Peyer's patch (tissue), 4 donors: ENCODE measurements at places on chromosomes 12 and 14. TPM values are rescaled to one million over a fixed set of nuclear protein-coding genes. Genes with fewer than 3 reads are reported as not detected.

GRCh38 chr12:68367903-68368302 is 35.7 kb upstream of the MDM1 start:
- no peak for DNase-seq

DNA sequence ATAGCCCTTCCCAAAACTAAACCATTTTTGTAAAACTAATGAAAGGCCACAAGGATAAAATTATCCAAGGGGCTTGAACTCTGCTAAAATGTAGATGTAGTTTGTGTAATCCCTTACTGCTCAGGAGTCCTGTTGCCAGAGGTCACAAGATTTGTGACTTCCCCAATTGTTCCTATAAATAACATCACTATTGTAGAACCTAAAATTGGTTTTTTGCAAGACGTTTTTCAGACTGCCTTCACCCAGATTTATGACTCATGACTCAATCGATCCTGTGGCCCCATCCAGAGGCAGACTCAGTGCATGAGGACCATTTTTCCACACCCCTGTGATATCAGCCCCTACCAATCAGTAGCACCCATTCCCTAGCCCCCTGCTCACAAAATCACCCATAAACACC is 61.5 kb upstream of the RASSF8 start:
- no peak for DNase-seq

- DNase-seq = no peak
Observed at GRCh38 chr12:51953089-51953488, 1.6 kb downstream of the ACVR1B start.

DNA sequence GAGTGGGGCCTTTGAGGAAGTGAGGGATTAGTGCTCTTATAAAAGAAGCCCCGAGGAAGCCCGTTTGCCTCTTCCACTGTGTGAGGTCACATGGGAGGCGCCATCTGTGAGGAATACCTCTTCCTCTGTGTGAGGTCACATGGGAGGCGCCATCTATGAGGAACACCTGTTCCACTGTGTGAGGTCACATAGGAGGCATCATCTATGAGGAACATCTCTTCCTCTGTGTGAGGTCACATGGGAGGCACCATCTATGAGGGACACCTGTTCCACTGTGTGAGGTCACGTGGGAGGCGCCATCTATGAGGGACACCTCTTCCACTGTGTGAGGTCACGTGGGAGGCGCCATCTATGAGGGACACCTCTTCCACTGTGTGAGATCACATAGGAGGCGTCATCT is 69.7 kb downstream of the SLC24A4 start:
- DNase-seq = no peak

DNA sequence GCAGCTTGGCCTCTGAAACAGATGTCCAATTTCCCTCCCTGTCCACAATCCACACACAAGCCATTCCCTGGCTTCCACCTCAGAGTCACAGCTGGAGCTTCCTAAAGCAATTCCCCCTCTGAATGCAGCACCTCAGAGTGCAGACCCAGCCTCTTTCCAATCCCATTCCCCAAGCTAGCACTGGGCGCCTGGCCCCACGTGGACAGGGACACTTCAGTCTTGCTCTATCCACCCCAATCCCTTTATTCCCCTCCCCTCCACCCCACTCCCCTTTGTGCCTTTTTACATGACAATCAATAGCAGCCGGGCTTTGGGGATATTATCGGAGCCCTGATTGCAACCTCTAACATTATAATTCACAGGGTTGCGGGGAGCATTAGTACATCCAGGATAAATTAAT is 292.6 kb downstream of the TTC8 start:
- no peak for DNase-seq

GRCh38 chr12:104578453-104578852 is 121.7 kb downstream of the CHST11 start:
- no peak for DNase-seq

GRCh38 chr12:53308276-53308675 is 8.8 kb downstream of the MYG1 start:
- DNase-seq = no peak

DNA sequence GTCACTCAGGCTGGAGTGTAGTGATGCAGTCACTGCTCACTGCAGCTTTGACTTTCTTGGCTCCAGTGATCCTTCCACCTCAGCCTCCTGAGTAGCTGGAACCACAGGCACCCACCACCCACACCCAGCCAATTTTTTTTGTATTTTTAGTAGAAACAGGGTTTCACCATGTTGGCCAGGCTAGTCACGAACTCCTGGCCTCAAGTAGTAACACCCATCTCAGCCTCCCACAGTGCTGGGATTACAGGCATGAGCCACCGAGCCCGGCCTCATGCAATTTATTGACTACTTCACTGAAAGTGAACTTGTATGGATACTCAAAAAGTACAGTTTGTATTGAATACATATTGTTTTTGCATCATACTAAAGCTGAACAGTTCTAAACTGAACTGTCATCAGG is 9.1 kb downstream of the PSEN1 start:
- DNase-seq = no peak

- no peak for DNase-seq
Observed at GRCh38 chr12:130288206-130288605, 49.5 kb upstream of the PIWIL1 start.

DNA sequence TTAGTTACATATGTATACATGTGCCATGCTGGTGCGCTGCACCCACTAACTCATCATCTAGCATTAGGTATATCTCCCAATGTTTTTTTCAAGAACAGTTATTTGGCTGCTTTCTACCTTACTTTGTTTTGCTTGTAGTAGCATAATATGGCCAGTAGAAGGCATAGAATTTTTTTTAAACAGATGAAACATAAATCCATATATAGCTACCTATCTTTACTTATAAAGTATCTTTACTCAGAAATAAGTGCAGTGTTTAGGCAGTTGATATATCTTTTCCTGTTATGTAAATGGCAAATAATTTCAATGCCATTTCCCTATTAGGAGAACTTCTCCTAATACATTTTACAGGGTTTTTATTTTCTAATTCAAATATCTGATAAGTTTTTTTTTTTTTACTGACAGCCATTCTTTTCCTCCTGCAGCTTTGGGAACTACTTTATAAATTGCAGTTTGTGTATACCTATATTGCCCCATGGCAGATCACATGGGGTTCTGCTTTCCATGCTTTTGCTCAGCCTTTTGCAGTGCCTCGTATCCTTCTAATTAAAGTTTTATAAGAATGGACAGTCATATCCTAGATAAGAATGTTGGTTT is 143.1 kb downstream of the PCNX1 start:
- no peak for DNase-seq

- DNase-seq = no peak
Observed at GRCh38 chr12:9345171-9345570, 137.0 kb upstream of the PZP start.

DNA sequence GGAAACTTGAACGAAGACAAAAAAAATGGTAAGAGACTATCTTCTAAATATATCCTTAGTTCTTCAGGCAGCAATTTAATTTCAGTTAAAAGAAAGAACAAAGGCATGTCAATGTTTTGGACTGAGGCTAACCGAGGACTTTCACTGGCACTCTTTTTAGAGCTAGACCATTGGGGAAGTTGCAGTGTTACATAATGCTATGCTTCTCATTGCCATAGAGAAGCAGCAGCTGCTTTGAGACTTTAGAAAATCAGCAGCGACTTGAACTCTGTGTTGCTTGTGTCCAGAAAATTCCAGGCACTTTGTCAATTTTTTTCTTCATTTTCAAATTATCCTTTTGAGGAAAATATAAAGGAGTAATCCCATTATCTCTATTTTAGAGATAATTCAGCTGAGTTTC is 964.2 kb downstream of the NRXN3 start:
- DNase-seq = no peak

DNA sequence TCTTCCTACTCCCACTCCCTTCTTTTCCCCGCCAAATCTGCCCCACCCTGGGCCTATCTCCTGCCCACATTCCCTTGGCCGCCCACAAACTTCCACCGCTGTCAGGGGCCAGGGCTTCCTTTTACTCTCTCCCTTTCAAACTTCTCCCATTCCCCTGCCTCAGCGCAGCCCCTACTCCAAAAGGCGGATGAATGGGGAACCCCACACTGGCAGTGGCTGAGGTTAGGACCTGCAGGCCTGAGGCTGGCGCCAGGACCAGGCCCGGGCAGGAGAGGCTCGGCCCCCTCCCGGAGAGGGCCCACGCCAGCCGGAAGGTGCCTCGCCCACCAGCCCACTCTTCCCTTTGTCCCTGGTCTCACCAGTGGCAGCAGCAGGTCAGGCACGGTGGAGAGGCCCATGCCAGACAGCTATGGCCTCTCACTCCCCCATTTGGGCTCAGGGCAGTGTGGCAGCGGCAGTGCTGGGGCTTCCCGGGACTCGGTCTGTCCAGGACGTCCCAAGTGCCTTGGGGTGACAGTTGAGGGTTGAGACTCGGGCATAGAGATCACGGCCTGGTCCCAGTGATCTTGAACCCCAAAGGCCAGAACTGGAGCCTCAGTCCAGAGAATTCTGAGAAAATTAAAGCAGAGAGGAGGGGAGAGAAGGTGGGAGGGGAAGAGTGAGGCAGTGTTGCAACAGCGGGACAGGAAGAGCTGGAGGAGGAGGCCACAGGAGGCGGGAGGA is at the start of gene TNFRSF1A:
TNFRSF1A (minus strand) TSS at position 660 of the 723 bp plus-strand sequence; CDS start at position 398, 262 bp downstream.
- peak; percentile 85 for DNase-seq

DNA sequence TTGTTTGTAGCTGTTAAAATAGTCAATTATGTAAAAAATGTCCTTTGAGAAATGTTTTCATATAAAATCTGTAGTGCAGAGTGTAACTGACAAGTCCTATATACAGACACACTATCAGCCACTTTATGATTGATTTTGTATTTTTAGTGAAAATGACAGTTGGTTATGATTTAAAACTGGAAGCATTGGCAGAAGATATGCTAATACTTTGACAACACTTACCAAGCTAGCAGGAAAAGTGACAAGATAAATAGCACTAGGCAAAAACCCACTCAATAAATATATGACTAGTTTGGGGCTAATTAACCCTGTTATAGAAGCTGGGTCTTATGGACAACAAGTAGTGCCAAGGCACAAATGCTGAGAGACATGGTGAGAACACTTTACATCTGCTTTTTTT is 772.9 kb upstream of the NOVA1 start:
- no peak for DNase-seq

GRCh38 chr12:128069359-128069997 is 197.5 kb upstream of the TMEM132C start:
- peak; percentile 74 for DNase-seq

- no peak for DNase-seq
Observed at GRCh38 chr12:85385406-85385805, 105.4 kb downstream of the ALX1 start.

Gene CCDC177
- total RNA-seq = not detected

Gene CCDC197
- total RNA-seq = not detected

Gene GLT1D1
- not detected for total RNA-seq

Gene IKZF4
- total RNA-seq = 2.8 TPM

Gene GLIPR1L1
- total RNA-seq = not detected

Gene CLEC4C
- not detected for total RNA-seq
